CD4-positive, alpha-beta T cell (primary cell): ENCODE measurements at places on chromosomes 16 and 17.

- no peaks in the 10 kb centered on the region for H3K36me3 ChIP-seq
- no peak overlapping the region for H3K27ac ChIP-seq
- H3K27me3 ChIP-seq, result no peaks in the 10 kb centered on the region
- H3K4me1 ChIP-seq, result peaks cover 8% of the 10 kb centered on the region
- no peak overlapping the region for H3K4me3 ChIP-seq
- no peak for DNase-seq
These were observed 4.0 kb downstream of the CD300H start for GRCh38 chr17:74563358-74563757.

DNA sequence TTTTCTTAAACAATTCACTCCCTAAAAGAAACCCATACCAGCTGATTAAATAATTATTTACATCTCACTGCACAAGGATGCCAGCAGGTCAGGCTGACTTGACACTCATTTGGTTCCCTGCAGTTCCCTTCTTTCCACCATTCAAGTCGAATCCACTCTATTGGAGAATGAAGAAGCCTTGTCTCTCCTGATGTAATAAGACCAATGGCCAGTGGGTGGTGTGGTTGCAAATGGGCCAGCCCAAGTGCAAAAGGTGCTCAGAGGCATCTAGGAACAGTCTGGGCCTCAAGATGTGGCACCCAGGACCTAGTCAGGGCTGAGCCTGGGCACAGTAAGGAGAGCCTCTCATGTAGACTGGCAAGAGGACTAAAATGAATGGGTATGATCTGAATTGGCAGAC lies 9.3 kb downstream of the C16orf78 start:
- no peaks in the 10 kb centered on the region for H3K36me3 ChIP-seq
- no peak for DNase-seq
- no peak overlapping the region for H3K4me3 ChIP-seq
- H3K27ac ChIP-seq, result no peak overlapping the region

DNA sequence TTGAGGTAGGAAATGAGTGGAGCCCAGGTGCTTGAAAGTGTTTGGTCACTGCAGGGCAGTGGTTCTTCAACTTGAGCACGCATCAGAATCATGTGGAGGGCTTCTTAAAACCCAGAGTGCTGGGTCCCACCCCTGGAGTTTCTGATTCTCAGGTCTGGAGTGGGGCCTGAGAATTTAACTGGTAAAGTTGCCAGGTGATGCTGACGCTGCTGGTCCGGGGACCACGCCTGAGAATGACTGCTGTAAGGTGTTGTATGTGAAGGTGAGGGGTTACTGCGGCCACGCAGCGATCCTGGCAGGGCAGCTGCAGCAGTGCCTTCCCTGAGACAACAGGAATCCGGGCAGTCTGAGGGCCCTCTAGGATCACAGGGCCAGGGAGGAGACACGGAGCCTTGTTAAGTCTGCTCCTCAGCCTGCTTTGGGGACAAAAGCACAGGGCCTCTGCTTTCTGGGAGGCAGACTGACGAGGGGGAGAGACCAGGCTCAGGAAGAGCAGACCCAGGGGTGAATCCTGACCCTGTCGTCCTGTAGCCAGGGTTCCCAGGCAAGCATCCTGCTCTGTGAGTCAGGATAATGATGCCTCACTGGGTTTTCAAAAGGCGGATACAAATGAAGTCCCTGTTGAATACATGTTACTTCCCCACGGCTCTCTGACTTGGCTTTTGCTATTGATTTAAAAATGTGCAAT lies 16.2 kb downstream of the CCDC42 start:
- H3K36me3 ChIP-seq, result no peaks in the 10 kb centered on the region
- no peak for DNase-seq
- H3K27me3 ChIP-seq, result no peaks in the 10 kb centered on the region
- no peaks in the 10 kb centered on the region for H3K4me1 ChIP-seq
- no peak overlapping the region for H3K27ac ChIP-seq
- H3K4me3 ChIP-seq, result no peak overlapping the region

GRCh38 chr17:27741361-27741861 lies 58.9 kb downstream of the NOS2 start:
- no peaks in the 10 kb centered on the region for H3K36me3 ChIP-seq
- H3K4me3 ChIP-seq, result no peak overlapping the region
- no peaks in the 10 kb centered on the region for H3K27me3 ChIP-seq
- DNase-seq, result no peak
- no peaks in the 10 kb centered on the region for H3K4me1 ChIP-seq
- H3K27ac ChIP-seq, result no peak overlapping the region

GRCh38 chr17:62101090-62101489 lies 36.0 kb upstream of the MED13 start:
- no peaks in the 10 kb centered on the region for H3K36me3 ChIP-seq
- H3K27ac ChIP-seq, result no peak overlapping the region
- no peak for DNase-seq
- no peaks in the 10 kb centered on the region for H3K27me3 ChIP-seq
- no peaks in the 10 kb centered on the region for H3K4me1 ChIP-seq

- DNase-seq, result no peak
- H3K27me3 ChIP-seq, result peaks cover 3% of the 10 kb centered on the region
These were observed 21.6 kb upstream of the PHOSPHO1 start for GRCh38 chr17:49252148-49252695.
